ENCODE measurements at places on chromosomes 6 and 20.
A peak's percentile ranks its signal among the peaks of the same experiment; 100 is the strongest.

DNA sequence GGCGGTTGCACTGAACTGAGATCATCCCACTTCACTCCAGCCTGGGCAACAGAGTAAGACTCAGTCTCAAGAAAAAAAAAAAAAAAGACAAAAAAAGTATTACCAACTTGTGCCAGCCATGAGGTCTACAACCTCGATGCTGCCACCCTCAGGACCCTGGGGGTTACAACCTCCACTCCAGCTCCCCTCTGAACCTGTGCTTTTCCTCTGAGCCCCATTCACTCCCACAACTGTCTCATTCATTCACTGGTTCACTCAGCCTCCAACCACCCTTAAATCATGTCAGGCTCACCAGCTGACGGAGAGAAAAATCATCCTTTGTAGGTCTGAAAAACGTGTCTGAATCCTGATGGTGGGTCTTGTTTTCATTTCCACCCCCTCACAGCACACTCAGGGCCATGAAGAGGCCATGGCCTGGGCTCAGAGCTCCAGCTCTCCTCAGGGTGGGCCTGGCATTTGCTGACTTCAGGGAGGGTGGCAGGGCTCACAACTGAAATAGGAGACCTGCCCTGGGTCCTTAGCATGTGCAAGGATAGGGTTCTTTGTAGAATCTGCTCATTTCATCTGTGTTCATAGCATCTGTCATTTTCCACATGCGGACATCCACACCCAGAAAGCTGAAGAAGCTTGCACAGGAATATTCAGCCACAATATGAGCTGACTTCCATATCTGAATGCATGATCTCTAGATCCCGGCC, 1.9 kb upstream of the ULBP1 start:
- no peak for DNase-seq

DNA sequence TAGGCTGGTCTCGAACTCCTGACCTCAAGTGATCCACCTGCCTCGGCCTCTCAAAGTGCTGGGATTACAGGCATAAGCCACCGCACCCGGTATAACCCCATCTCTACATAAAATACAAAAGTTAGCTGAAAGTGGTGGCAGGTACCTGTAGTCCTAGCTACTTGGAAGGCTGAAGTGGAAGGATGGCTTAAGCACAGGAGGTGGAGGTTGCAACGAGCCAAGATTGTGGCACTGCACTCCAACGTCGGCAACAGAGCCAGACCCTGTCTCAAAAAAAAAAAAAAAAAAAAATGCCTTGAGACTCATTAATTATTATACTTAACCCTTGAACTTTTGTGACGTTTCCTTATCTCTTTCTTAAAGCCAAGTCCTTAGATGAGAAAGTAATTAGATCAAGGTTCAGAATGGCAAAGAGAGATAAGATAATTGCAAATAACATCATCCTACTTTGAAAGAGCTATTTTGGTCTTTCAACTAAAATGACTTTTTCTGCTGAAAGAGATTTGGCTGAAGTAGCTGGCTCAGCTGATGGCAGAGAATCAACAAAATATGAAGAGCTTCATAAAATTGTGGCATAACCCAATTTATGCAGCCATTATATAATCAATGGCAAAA, 4.7 kb upstream of the SHLD1 start:
- no peak for DNase-seq

- DNase-seq: no peak
Measured at GRCh38 chr6:30656513-30656912, 9.6 kb downstream of the C6orf136 start.

DNA sequence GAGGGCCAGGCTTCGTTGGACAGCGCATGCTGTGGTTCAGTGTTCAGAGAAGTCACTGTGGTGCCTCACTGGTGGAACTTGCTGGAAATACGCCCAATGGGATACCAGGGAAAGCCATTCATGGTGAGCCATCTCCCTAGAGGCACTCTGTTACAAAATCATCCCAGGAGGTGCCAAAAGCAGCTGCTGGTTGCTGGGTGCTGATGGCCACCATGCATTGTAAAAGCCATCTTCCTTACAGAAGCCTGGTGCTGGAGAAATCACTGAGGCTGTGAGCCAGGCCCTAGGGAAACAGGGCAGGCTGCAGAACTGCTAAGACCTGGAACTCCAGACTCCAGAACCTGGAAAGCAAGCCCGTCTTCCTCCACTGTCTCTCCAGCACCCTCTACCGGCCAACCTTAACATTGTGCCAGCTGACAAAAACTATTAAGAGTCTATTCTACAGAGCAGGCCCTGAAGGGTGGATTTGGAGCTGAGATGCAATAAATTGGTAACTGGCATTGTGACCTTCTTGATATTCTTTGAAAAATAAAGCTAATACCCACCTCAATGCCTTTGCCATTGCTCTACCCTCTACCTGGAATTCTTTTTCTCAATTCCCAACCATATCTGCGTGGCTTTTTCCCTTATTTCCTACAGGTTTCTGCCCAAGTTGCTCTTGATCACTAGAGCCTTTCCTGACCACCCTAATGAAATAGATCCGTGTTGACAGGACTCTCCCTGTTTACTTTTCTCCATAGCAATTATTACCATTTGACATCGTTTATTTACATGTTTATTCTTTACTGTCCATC, 18.5 kb downstream of the SNRPB start:
- peak; percentile 56 for DNase-seq

GRCh38 chr6:33204415-33205190, at the start of gene HSD17B8:
Gene HSD17B8, plus strand, starts transcription at chr6:33204655. Its CDS starts 14 bp downstream, at chr6:33204669.
- DNase-seq: peak; percentile 90

GRCh38 chr6:36641543-36641942, 37.0 kb upstream of the CDKN1A start:
- no peak for DNase-seq

DNA sequence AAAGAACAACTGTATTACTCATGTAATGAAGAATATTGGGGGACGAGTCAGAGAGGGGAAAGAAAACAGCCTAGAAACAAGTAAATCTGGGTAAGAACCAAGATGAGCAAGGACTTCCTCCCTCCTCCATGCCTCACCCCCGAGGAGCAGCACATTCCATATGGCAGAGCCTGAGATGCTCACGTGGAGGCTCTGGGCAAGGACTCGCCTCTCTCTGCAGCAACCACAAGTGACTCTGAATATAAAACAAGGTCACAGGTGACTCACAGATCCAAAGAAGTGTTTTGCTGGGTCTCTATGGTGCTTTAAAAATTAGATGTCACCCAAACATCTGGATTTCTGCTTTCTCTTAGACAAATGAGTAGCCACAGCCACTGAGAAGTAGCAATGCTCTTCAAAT, 453.0 kb upstream of the SULF2 start:
- DNase-seq: no peak

GRCh38 chr20:7505152-7505834, 435.0 kb downstream of the HAO1 start:
- no peak for DNase-seq

- DNase-seq: no peak
Measured at GRCh38 chr6:90044833-90045381, 150.6 kb downstream of the GJA10 start.

GRCh38 chr6:122548281-122548680, 61.9 kb upstream of the PKIB start:
- no peak for DNase-seq

DNA sequence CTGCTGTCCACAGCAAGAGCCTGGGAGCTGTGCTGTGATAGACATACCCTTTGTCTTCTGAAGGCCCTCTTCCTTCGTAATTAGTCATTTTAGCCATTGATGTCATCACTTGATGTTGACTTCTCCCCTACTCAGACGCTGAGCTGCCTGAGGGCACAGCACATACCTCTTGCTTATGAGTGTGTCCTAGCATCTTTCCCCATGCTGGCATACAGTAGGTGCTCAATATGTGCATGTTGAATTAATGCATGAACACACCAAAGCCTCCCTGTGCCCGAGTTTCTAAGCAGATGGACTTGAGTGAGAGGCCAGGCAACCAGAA, 35.8 kb upstream of the FAM83D start:
- no peak for DNase-seq

DNA sequence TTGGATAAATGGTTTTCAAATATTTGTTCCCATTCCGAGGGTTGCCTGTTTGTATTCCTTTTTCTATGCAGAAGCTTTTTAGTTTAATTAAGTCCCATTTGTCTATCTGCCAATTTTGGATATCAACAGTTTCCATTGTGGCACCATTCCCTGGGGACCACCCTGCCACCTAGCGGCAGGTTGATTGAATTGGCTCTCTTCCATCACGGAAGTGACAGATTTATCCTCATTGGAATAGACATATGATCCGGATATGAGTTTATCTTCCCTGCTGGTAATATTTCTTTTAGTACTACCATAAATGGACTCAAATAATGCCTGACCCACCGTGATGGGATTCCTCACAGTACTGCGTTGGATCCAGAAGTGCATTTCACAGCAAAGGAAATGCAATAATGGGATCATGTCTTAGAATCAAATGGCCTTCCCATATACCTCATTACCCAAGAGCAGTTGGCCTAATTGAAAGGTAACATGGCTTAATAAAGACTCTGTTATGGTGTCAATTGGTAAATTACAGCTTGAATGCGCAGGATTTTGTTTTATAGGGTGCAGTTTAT, 327.0 kb downstream of the BMP2 start:
- DNase-seq: peak; percentile 3

DNA sequence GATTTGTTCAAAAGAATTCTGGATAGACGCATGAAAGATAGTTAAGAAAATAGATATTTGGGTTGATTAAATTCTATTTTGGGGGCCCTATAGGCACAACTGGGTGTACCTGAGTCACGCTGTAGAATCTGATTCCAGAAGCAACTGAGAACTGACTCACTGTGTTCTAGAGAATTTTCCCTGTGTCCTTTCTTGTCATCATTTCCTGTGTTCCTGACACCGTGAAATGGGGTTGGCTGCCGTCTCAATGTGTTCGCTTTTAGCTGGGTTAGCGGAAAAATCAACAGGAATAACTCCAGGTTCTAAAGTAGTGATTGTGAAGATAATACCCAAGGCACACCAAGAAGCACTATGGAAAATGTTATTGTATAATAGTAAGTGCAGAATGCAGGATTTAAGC, 5.0 kb downstream of the GCNT2 start:
- DNase-seq: no peak

- DNase-seq: no peak
Measured at GRCh38 chr6:100459592-100460184, 5.0 kb downstream of the SIM1 start.

GRCh38 chr6:92849636-92850035, 569.7 kb downstream of the EPHA7 start:
- DNase-seq: no peak

GRCh38 chr6:156308604-156309003, 468.6 kb upstream of the ARID1B start:
- no peak for DNase-seq

DNA sequence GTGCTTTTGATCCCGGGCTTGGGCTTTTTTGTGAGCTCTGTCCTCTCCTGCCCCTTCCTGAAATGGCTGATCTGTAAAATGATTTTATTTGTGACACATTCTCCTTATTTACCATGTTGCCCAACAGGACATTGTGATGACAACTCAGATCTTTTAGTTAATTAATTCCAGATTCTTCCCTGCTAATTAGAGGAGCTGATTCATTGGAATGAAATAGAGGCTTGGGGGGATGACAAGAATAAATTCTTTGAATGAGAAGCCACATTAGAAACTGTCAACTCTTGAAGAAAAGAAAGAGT, 26.1 kb upstream of the GABRR1 start:
- DNase-seq: no peak

GRCh38 chr6:115835314-115835713, 225.4 kb downstream of the FRK start:
- DNase-seq: no peak

DNA sequence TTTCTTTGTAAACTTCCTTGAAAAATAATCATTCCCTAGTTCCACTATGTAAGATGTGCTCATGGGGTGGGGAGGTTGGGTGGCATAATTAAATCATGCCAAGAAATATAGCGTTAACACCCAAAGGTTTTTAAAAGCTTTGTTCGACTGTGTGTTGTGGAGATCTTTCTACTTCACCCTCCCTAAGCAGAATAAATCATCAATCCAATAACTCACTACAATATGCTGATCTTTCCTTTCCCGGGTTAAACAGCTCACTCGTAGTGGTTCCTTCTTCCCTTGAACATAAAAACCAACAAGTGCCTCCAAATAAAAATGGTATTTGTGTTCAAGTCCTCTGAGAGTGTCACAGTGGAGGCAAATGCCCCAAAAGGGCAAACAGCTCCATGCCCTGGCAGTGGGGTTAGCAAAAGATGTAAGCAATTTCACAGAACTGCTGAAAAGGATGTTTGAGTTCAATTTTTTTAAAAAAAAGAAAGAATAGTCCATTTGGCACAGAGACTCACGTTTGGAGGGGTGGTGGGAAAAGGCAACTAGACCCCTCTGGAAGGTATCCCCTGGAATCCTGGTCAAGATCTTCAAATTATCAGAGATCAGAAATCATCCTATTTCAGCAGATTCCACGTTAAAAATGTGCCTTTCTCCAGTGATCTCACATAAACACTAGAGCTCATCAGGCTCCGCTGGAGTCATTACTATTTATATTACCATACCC, 99.1 kb downstream of the TFAP2A start:
- DNase-seq: no peak

DNA sequence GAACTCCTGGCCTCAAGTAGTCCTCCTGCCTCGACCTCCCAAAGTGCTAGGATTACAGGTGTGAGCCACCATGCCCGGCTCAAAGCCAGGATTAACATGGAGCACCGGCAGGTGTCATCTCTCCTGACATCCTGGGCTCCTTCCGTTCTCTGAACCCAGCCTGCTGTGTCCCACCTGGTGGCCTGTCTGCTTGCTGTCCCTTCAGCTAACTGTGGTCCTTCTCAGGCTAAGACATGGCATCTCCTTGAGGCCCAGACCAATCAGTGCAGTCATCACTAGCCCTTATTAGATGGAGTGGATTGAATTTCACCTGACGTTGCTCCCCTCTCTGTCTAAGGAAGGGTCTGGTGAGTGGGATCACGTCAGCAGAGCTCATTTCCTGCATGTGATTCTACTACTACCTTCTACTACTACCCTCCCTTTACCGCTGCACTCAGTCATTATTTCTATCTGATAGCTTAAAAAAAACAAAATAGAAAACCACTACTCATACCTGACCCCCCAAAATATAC, 28.0 kb upstream of the SYNJ2 start:
- DNase-seq: no peak

GRCh38 chr6:305371-306206, 13.3 kb downstream of the DUSP22 start:
- DNase-seq: no peak

DNA sequence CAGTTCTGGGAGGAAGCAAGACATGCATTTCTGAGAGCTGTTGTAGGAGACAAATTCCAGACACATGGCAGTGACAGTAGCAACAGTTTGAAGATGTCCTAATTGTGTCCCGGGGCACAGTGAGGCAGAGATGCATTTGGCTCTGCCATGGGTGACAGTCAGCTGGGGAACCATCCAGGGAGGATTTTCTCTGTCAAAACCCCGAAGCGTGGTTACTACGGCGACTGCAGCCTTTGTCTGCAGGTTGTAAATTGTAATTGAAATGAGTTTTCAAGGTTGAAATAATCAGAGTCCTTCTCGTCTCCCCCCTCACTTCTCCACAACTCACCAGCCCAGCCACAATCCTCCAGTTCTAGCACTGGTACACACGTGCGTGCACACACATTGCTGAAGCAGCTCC, 100.1 kb downstream of the GRM4 start:
- DNase-seq: no peak

GRCh38 chr20:5309971-5310370, 6.8 kb downstream of the PROKR2 start:
- DNase-seq: no peak

- no peak for DNase-seq
Measured at GRCh38 chr6:3835055-3835731, 14.0 kb upstream of the FAM50B start.

Measured in amygdala (tissue), 56 donors.